A549 treated with ZK216348 at 1 μM for 4 hours (cell line): ENCODE measurements at places on chromosomes 12 and 14. TPM values are rescaled to one million over a fixed set of nuclear protein-coding genes. Genes with fewer than 3 reads are reported as not detected.

EIF2S3B gene
- total RNA-seq: 0.34 to 1.2 TPM (median 0.48 TPM) in 5 replicates

DDIT3 gene
- 28.7 to 36.1 TPM (median 31.0 TPM) in 5 replicates for total RNA-seq

CCDC175 gene
- not detected in 5 replicates for total RNA-seq

TFCP2 gene
- total RNA-seq: 18.8 to 22.2 TPM (median 21.1 TPM) in 5 replicates

LHX5 gene
- total RNA-seq: not detected in 5 replicates

KLRC1 gene
- 0.09 TPM in 1 of 5 replicates, not detected in the others for total RNA-seq

GLIPR1L1 gene
- not detected in 5 replicates for total RNA-seq

KRT72 gene
- not detected in 5 replicates for total RNA-seq

RAB15 gene
- total RNA-seq: 19.1 to 22.5 TPM (median 19.9 TPM) in 5 replicates

RASSF9 gene
- 0.39 to 1.0 TPM (median 0.88 TPM) in 5 replicates for total RNA-seq

RNASE3 gene
- total RNA-seq: not detected in 5 replicates

TOGARAM1 gene
- total RNA-seq: 7.2 to 8.7 TPM (median 8.6 TPM) in 5 replicates

RPS6KL1 gene
- total RNA-seq: 0.37 to 0.81 TPM (median 0.51 TPM) in 4 of 5 replicates, not detected in the other

GPATCH2L gene
- total RNA-seq: 13.5 to 27.7 TPM (median 23.3 TPM) in 5 replicates

KRT85 gene
- not detected in 5 replicates for total RNA-seq

ATXN7L3B gene
- 11.8 to 18.3 TPM (median 16.5 TPM) in 5 replicates for total RNA-seq

C12orf54 gene
- not detected in 5 replicates for total RNA-seq

SLC25A47 gene
- total RNA-seq: not detected in 5 replicates

KCNJ8 gene
- total RNA-seq: 0.18 to 0.78 TPM (median 0.39 TPM) in 5 replicates

MGP gene
- total RNA-seq: 0.45 TPM in 1 of 5 replicates, not detected in the others

CCDC177 gene
- 0.05 to 0.06 TPM in 2 of 5 replicates, not detected in the others for total RNA-seq

SLC4A8 gene
- total RNA-seq: 0.77 to 1.8 TPM (median 1.6 TPM) in 5 replicates
